ENCODE measurements at places on chromosomes 2 and 18. TPM values are rescaled to one million over a fixed set of nuclear protein-coding genes. Genes with fewer than 3 reads are reported as not detected.
A peak's percentile ranks its signal among the peaks of the same experiment; 100 is the strongest.

DNA sequence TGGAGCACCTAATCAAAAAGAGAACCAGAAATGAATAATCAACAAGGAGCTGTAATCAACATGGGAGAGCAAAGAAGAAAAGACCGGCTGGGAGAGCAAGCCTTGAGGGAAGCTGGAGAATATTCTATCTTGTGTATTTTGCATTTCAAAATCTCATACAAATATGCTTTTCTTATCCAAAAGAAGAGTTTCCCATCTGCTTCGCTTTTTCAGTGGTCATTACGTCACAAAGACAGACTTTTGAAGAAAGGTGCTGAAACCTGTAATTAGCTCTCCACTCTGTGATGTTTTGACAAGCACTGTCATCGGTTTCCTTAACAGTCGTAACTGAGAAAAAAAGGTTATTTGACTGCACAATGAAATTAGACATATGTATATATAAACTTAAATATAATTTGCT, 139.1 kb upstream of the TACR1 start:
- peaks cover 18% of the 10 kb centered on the region for H3K27me3 ChIP-seq
- DNase-seq: no peak
- no peaks in the 10 kb centered on the region for H3K36me3 ChIP-seq
- no peak overlapping the region for H3K4me3 ChIP-seq
- peaks cover 15% of the 10 kb centered on the region for H3K4me1 ChIP-seq

DNA sequence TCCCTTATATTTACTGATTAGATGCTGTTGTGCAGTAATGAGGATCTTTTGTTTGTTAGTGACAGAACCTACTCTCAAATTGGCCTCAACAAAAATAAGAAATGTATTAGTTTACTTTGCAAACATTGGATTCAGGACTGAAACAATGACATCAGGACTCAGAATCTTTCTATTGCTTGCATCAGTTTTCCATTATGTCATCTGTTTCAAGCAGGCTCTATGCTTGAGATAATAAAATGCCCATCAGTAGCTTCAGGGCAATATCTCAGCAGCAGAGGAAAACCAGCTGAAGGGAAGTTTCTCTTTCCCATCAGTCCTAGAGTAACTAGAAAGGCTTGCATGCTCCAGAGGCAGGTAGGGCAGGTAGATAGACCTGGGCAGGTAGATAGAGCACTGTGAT, 375.5 kb upstream of the SLC8A1 start:
- H3K36me3 ChIP-seq: no peaks in the 10 kb centered on the region
- H3K27me3 ChIP-seq: no peaks in the 10 kb centered on the region
- no peak for DNase-seq
- H3K27ac ChIP-seq: no peak overlapping the region
- H3K4me3 ChIP-seq: no peak overlapping the region

GRCh38 chr18:78739115-78739514, 240.5 kb upstream of the SALL3 start:
- H3K27ac ChIP-seq: no peak overlapping the region
- no peak overlapping the region for H3K4me3 ChIP-seq
- no peak for DNase-seq
- H3K27me3 ChIP-seq: peaks cover 12% of the 10 kb centered on the region
- H3K4me1 ChIP-seq: peaks cover 8% of the 10 kb centered on the region

GRCh38 chr18:9898792-9899549, 13.2 kb downstream of the TXNDC2 start:
- H3K27ac ChIP-seq: peak overlapping the region; percentile 51
- H3K27me3 ChIP-seq: no peaks in the 10 kb centered on the region
- no peak overlapping the region for H3K4me3 ChIP-seq
- H3K36me3 ChIP-seq: no peaks in the 10 kb centered on the region
- no peaks in the 10 kb centered on the region for H3K4me1 ChIP-seq
- no peak for DNase-seq

GRCh38 chr2:68280796-68281195, 28.5 kb upstream of the PPP3R1 start:
- H3K27me3 ChIP-seq: no peaks in the 10 kb centered on the region
- no peak overlapping the region for H3K27ac ChIP-seq
- DNase-seq: no peak
- H3K4me3 ChIP-seq: no peak overlapping the region
- H3K36me3 ChIP-seq: no peaks in the 10 kb centered on the region

DNA sequence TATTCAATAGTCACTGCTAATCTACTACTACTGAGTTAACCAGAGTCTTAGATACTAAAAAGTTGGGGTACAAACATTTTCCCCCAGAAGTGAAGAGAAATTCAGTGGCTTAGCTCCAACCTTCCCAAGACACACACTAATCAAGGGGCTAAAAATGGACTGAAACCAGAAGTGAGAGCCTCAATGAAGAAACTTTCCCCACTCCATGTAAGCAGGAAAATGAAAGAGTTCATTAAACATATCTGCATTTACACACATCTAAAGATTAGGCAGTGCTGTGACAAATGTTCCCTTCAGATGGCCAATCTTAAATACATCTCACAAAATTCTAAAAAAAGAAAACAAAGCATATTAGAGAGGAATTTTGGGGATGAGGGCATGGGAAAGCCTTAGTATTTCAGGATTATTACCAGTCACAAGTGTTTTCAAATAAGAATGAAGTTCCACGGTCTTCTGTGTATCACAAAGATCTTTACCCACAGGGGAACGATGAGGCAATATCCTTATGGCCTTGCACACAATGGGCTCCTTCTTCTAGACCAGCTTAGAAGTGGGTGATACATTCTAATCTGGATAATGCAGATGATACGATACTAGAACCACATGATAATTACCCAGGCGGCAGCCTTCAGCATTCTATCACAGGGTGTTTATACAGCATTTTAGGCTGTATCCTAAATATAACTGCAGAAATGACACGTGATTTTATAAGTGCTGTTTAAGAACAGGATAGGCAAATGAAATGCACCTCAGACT, 17.1 kb downstream of the ANKRD44 start:
- no peak overlapping the region for H3K4me3 ChIP-seq
- H3K36me3 ChIP-seq: peaks cover 4% of the 10 kb centered on the region
- H3K27ac ChIP-seq: no peak overlapping the region

- H3K36me3 ChIP-seq: no peaks in the 10 kb centered on the region
- peak overlapping the region; percentile 48 for H3K27ac ChIP-seq
- H3K4me1 ChIP-seq: peaks cover 17% of the 10 kb centered on the region
- DNase-seq: no peak
- H3K27me3 ChIP-seq: no peaks in the 10 kb centered on the region
Measured at GRCh38 chr2:213066443-213066743, 85.0 kb downstream of the IKZF2 start.

- no peaks in the 10 kb centered on the region for H3K27me3 ChIP-seq
- H3K4me3 ChIP-seq: no peak overlapping the region
- peaks cover 48% of the 10 kb centered on the region for H3K4me1 ChIP-seq
- H3K36me3 ChIP-seq: peaks cover 7% of the 10 kb centered on the region
- no peak for DNase-seq
Measured at GRCh38 chr18:473802-474201, 26.7 kb downstream of the COLEC12 start.

DNA sequence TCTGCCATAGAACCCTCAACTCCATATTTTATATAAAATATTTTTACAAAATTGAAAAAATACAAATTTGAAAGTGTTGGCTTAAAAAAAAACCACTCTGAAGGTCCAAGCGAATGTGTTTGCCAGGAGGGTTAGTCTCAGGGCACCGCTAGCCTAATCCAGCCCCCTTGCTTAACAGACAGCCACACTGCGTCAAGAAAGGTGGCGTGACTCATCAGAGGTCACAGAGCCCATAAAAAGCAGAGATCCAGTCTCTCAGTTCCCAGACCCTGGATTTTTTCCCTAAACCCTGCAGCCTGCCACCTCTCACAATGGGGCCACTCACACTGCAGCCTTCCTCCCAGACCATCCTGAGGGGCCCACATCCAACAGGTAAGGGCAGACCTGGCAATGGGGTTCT, 3.9 kb upstream of the TNS1 start:
- no peak overlapping the region for H3K4me3 ChIP-seq
- no peak overlapping the region for H3K27ac ChIP-seq

DNA sequence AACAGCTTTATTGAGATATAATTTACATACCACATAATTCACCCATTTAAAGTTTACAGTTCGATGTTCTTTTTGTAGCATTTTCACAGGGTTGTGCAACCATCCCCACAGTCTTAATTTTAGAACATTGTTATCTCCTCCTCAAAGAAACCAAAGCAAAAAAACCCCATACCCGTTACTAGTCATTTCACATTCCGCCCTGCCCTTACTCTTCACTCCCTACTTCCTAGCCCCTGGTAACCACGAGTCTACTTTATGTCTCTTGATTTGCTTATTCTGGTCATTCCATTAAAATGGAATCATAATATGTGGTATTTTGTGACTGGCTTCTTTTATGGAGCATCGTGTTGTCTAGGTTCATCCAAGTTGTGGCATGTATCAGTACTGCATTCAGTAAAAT, 137.7 kb downstream of the TANC1 start:
- H3K27me3 ChIP-seq: no peaks in the 10 kb centered on the region
- no peak overlapping the region for H3K27ac ChIP-seq
- H3K36me3 ChIP-seq: peaks cover 33% of the 10 kb centered on the region
- H3K4me1 ChIP-seq: peaks cover 30% of the 10 kb centered on the region

DNA sequence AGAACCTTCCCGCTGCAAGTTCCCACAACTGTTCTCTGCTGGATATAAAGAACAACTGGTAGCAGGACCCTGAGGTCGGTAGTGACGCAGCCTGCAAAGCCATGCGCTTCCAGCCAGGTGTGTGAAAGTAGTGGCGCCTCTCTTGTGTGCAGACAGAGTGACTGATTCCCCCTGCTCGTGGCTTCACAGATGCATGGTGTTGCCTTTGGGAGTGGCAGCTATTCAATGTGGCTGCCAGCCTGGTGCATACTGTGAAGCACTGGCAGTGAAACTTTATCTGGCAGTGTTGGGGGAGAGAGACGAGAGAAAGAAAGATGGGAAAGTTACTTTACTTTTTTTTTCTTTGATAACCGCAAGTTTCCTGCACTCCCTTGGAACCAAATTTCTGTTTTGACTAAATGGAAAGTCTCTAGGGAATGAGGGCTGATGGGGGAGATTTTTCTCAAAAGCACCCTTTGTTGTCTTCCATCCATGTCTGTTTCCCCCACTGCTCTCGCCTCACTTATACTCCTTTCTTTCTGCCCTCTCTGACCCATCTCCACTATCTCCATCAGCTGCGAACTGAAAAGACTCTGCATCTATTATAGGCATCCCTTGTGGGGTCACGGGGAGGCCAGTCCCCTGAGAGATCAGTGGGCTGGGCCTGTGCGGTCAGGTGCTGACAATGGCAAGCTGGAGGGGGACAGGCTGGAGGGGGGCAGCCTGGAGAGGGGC, 90.0 kb upstream of the TNP1 start:
- H3K4me3 ChIP-seq: no peak overlapping the region
- no peaks in the 10 kb centered on the region for H3K27me3 ChIP-seq

DNA sequence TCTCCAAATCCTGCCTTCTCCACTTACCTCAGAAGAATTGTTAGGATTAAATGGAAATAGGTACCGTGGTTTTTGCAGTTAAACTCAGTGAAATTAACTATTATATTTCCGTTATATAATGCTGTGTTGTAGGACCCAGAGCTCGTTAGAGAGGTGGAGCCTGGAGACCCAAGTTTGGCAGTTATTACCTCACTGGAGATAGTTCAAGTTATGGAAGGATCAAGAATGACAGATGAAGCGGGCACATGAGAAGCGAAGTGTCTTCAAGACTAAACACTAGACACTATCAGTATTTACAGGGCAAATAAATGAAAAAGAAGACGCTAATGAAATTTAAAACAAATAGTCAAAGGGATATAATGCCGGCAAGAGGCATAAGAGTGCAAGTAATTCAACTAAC, 866 bp downstream of the CWC22 start:
- H3K36me3 ChIP-seq: peaks cover 4% of the 10 kb centered on the region
- H3K27me3 ChIP-seq: peaks cover 2% of the 10 kb centered on the region
- H3K4me3 ChIP-seq: peak overlapping the region; percentile 96
- DNase-seq: no peak

DNA sequence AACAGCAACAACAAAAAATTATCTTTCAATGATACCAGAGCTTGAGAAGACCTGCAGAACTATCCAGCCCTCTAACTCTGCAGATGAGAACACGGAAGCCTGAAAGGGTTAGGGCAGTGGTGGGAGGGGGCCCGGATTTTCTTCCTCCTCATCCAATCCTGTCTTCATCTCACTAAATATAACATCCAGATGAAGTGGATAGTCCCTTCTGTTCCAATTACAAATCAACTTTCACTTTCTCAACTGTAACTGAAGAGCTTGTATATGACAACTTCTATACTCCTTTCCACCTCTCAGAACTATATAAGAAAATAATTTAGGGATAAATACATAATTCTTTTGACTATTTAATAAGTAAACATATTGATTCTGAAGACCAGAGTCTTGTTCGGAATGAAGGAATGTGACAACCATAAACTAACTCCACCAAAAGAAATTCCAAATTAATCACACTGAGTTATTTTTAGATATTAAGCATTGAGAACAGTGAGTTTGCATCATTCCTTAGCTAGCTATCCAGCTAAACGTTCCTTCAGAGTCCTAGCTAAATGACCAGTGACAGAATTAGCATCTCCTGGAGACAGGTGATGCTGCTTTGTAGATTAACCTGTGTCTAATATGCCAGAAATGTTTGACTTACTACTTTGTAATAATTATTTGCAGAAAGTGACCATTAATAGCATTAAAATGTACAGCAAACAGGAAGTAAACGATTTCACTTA, 32.7 kb downstream of the SFT2D3 start:
- peaks cover 6% of the 10 kb centered on the region for H3K4me1 ChIP-seq
- DNase-seq: no peak
- H3K4me3 ChIP-seq: no peak overlapping the region
- H3K27ac ChIP-seq: no peak overlapping the region
- H3K27me3 ChIP-seq: no peaks in the 10 kb centered on the region

DNA sequence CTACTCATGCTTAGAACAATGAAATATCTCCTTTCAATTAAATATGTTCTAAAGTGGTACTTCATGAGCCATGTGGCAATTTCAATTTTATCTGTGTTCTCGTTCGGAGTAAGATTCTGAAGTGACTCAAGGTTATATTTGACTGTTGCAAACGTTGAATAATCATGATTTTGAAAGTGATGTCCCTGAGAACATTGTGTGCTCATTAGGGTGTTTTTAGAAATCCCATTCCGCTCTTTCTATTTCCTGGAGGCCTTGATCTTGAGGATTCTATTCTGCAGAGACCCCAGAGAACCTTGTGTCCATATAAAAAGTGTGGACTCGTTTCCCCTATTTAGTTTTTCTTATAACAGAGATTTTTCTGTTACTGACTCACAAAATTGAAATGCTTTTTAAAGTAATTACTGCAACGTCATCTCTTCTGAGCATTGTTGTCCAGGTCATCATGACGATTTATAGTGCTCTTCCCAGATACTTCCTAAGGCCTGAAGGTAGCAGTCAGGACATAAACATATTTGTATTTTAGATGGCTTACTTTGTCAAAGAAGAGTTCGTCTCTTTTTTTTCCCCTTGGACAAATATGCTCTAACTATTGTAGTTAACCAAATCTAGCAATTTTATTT, 27.2 kb downstream of the IL1R2 start:
- H3K27me3 ChIP-seq: peaks cover 8% of the 10 kb centered on the region
- no peaks in the 10 kb centered on the region for H3K36me3 ChIP-seq
- no peak overlapping the region for H3K27ac ChIP-seq
- peaks cover 12% of the 10 kb centered on the region for H3K4me1 ChIP-seq
- H3K4me3 ChIP-seq: no peak overlapping the region

- no peak for DNase-seq
- H3K36me3 ChIP-seq: peaks cover 4% of the 10 kb centered on the region
- H3K4me3 ChIP-seq: no peak overlapping the region
- peaks cover 11% of the 10 kb centered on the region for H3K4me1 ChIP-seq
- H3K27ac ChIP-seq: no peak overlapping the region
Measured at GRCh38 chr2:10398496-10398895, 49.6 kb downstream of the ODC1 start.

GRCh38 chr2:242059566-242059965, 190.0 kb downstream of the RTP5 start:
- peaks cover 53% of the 10 kb centered on the region for H3K27me3 ChIP-seq
- no peak for DNase-seq
- H3K27ac ChIP-seq: no peak overlapping the region
- H3K4me1 ChIP-seq: no peaks in the 10 kb centered on the region
- no peak overlapping the region for H3K4me3 ChIP-seq

EVX2 gene
- 0.10 TPM for total RNA-seq

LYPD6B gene
- total RNA-seq: 40.1 TPM

KCNJ13 gene
- 2.9 TPM for total RNA-seq

PROKR1 gene
- total RNA-seq: 0.10 TPM
